GM12891 (cell line): ENCODE measurements at places on chromosomes 6 and 20.
A peak's percentile ranks its signal among the peaks of the same experiment; 100 is the strongest.

- no peak for DNase-seq
Observed at GRCh38 chr6:45963896-45964295, 51.8 kb downstream of the CLIC5 start.

- DNase-seq: no peak
Observed at GRCh38 chr6:81158956-81159355, 593.5 kb downstream of the TENT5A start.

DNA sequence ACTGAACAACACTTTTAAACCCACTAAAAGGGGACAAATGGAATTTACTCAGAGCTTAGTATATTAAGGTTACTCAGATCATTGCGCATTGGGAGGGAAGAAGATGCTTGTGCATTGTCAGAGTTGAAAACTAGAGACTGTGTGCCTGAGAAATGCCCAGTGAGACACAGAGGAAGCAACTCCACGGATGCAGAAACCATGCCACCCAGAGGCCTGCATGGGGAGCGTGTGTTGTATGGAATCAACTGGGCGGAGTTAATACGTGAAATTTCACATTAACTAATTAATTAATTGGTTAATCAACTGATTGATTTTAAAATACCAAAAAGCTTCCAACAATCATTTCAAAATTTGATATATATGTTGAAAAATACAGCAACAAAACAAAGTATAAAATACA, 391.6 kb downstream of the PLCB1 start:
- DNase-seq: no peak

DNA sequence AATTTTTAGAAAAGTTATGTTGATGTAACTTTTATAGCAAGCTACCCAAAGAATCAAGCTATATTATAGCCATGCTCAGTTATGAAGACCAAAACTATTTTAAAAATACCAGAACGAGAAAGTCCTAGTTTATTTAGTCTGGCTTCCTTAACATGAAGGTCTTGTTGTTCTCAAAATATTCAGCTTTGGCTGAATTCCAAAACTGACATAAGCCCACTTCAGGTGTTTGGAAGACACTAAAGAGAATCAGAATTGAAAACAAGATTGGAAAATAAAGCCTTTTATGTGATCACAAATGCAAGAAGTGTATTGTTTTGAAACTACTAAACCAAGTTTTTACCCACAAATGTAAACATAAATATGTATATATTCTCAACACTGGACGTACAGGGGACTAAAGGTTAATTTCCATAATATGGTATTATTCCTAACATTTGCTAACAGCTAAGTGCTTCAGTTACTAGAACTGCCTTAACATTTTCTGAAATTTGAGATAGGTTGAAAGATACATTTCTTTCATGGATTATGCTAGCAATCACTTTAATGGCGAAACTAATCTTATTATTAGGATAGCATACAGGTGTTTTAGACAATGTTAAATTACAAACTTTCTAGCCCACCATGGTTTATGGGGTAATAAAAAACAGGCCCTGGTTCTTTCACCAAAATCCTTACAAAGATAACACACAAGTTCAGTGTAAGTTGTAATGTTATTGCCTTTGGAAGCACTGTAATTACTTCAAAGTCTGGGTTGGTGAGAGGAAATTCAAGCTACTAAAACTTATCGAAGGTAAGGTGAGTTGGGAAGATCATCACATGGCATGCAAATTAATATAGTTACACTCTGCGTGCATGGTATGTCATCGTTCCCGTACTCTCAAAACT, 1.6 kb downstream of the MAP3K5 start:
- DNase-seq: no peak

DNA sequence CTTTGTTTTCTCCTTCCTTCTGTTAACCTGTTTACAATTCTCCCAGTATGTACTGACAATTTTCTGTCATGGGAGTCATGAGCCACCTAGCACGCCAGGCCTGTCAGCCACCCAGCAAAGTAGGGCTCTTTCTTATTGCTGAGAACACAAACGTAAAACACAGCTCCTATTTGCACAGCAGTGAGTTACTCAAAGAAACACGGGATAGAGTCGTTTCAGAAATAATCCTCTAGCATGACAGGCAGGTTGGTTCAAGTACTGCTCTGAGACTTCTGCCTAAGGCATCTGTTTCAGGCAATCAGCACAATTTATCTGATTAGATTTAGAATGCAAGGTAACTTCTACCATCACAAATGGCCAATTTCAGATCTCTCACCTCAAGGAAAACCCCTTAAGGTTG, 88.8 kb downstream of the CD24 start:
- DNase-seq: no peak

- no peak for DNase-seq
Observed at GRCh38 chr6:83220121-83220520, 27.0 kb downstream of the RWDD2A start.

DNA sequence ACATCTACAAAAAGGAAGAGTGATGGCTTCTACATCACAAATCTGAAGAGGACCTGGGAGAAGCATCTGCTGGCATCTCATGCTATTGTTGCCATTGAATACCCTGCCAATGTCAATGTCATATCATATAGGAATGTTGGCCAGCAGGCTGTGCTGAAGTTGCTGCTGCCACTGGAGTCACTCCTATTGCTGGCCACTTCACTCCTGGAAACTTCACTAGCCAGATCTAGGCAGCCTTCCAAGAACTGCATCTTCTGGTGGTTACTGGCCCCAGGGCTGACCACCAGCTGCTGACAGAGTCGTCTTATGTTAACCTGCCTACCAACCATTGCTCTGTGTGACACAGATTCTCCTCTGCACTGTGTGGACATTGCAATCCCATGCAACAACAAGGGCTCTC, 111.8 kb downstream of the PERP start:
- no peak for DNase-seq

GRCh38 chr20:48949304-48950170, 28.0 kb downstream of the ARFGEF2 start:
- DNase-seq: no peak

GRCh38 chr6:145749632-145750031, 14.3 kb upstream of the EPM2A start:
- no peak for DNase-seq

- DNase-seq: no peak
Observed at GRCh38 chr6:31701666-31702404, 1.3 kb downstream of the ABHD16A start.

DNA sequence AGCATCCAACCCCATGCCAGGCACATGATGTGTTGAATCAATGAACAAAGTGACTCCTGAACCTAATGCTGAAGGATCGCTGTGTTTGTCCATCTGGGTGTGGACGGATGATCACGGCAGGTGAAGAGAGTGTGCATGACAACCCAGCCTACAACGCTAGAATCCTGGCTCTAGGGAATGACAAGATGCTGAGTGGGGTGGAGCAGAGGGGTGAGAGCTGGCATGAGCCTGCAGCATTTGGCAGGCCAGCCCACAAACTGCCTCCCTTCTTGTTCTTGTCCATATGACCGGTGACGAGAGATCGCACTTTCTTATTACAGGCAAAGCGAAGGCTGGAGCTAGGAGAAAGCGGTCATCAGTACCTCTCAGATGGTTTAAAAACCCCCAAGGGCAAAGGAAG, 54.7 kb upstream of the CDKAL1 start:
- no peak for DNase-seq

- no peak for DNase-seq
Observed at GRCh38 chr6:170258407-170258806, 32.5 kb downstream of the DLL1 start.

- DNase-seq: no peak
Observed at GRCh38 chr6:39086294-39086693, 28.7 kb downstream of the SAYSD1 start.

DNA sequence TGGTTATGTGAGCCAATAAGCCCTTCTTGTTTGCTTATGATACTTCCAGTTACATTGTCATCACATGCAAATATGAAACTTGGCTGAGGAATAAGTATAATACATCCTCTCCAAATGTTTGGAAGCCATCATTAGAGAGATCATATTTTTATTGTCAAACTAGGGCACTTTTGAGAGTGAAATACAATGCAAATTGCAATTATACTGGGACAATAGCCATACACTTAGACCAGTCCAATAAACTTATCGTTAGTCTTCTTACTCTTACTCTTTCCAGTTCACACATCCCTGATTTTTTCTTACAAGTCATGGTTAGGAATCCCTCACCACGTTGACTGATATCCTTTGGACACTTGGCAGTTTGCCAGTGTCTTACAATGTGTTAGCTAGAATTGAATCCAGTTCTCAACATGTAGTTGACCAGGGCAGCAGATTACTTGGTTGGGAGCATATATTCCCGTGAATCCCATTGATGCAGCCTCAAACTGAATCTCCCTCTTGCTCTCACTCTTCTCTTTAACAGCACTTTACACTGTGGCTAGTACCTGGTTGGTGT, 519.7 kb upstream of the ID4 start:
- DNase-seq: no peak

DNA sequence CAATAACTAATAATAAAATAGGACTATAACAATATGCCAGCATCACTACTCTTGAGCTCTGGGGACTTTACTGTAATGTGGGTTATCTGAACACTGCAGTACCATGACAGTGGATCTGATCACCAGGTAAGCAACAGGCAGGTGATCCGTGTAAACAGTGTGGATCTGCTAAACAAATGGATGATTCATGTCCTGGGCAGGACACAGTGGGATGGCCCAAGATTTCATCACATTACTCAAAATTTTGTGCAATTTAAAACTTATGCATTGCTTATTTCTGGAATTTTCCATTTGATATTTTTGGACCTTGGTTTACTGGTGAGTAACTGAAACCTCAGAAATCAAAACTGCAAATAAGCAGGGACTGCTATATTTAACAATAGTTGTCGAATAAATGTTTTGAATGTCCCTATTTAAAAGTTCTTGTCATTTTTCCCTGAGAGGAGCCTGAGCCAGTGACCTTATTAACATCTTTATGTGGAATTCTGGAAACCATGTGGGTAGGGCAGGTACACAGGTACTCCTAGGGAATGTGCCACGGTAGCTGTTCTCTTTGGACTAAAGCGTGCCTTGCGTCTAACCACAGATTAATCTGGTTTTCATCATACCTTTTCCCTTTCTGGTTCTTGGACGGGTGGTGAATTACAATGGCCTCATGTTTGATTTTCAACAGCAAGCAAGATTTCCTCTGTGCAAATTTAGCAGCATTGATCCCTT, 214.5 kb upstream of the SASH1 start:
- no peak for DNase-seq

- no peak for DNase-seq
Observed at GRCh38 chr20:1434571-1435336, 31.9 kb downstream of the NSFL1C start.

DNA sequence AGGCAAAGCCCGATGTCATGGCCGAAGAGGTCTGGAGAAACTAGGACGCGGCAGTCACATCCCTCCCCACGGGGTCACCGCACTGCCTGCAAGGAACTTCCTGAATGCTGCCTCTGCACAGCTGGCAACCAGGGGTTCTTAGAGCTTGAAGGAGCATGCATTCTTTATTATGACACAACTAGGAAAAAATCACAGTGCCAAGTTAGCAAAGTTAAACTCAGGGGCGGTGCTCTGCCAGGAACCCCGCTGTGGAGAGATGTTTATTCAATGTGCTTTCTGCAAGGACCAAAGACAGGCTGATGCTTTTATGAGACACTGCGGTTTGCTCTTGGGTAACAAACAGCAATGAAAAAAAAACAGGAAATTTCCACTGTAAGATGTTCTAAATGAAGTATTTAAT, 287.3 kb upstream of the FOXQ1 start:
- DNase-seq: no peak

DNA sequence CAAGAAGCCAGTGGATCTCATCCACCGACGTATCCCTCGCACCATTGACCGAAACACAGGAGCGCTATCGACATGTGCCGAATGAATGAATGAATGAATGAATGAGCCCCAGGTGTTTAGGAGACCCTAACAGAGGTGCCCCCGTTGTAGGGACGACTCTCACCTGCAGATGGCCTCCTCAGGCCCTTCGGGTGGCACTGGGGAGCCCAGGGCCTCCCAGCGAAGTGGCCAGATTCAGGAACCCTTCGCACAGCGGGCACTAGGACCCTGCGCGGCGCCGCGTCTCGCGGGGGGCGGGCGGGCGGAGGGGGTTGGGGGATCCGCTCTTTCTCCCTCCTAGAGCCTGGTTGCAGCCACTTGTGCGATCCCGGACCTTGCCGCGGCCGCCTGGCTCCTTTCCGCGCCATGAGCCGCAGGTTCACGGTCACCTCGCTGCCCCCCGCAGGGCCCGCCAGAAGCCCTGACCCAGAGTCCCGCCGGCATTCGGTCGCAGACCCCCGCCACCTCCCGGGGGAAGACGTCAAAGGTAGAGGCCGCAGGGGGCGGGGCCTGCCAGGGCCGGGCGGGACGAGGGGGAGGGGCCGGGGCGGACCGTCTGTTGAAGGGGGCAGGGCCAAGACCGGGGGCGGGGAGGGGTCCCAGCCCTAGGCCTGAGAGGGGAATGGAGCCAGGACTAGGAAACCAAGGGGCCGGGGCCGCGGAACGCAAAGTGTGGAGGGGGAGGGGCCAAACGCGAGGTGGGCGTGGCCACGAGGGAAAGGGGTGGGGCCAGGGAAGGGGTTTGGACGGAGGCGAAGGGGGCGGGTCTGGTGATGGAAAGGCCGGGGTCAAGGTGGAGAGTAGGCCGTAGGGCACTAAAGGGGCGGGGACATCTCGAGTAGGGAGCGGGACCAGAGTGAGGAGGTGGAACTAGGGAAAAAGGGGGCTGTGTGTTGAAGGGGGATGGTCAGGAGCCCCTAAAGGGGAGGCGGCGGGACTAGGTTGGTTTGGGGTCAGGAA, 7.4 kb upstream of the SLC12A5 start:
- peak; percentile 69 for DNase-seq

- DNase-seq: no peak
Observed at GRCh38 chr20:36498386-36499179, 42.7 kb upstream of the MYL9 start.

DNA sequence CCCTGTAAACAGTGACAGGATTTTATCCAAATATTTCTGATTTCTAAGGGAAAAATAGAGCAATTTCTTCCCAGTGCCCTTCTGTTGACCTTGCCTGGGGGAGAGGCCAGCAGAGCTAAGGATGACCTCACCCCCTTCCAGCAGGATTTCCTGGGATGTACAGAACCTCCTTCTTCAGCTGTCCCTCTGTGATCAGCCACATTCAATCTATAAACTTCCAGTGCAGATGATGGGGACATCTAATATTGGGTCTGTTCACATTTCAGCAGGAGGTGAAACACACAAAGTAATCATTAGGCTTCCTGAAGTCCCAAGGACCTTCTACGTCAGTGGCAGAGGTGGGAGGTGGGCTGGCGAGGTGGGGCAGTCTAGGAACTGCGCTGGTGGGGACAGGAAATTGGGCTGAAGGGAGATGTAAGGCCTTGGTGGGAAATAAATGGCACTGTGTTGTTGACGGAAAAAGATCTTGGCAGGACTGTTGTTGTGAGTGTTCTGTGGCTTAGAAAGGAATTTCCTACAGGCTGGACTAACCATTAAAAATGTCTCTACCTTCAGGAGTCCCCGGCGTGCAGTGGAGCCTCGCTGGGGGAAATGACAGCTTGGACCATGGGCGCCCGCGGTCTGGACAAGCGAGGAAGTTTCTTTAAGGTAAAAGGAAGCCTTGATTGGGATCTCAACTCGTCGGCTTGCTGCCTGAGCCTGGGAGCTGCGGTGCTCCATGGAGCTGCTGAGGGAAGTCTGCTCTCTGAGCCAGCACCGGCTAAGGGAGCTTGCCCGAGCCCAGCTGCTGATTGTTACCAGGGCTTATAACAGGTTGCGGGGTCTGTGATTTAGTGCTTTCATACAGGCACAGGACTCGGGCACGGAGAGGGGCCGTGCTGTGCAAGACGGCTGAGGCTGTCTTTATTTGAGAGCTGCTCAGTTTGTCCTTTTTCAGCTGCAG, 127.9 kb upstream of the NAA20 start:
- no peak for DNase-seq

GRCh38 chr6:131285548-131285947, 150.3 kb downstream of the AKAP7 start:
- no peak for DNase-seq

- no peak for DNase-seq
Observed at GRCh38 chr6:34472425-34472824, 6.5 kb downstream of the PACSIN1 start.
